ENCODE measurements at places on chromosomes 16 and 17.

DNA sequence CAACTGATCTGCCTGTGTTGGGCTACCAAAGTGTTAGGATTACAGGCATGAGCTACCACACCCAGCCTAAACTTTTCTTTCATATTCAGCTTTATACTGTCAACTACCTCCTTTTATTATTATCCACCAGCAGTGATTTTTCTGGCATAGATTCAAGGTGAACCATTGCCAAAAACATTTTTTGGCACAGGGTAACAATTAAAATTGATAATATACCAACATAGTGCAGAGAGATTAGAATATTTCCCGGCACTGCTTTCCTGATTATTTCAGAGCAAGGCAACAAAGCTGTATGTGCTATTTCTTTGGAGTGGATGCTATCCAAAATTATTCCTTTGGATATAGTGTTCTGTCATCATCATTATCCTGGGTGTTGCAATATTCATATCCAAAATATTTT is 781.6 kb upstream of the SOX9 start:
- DNase-seq: no peak

DNA sequence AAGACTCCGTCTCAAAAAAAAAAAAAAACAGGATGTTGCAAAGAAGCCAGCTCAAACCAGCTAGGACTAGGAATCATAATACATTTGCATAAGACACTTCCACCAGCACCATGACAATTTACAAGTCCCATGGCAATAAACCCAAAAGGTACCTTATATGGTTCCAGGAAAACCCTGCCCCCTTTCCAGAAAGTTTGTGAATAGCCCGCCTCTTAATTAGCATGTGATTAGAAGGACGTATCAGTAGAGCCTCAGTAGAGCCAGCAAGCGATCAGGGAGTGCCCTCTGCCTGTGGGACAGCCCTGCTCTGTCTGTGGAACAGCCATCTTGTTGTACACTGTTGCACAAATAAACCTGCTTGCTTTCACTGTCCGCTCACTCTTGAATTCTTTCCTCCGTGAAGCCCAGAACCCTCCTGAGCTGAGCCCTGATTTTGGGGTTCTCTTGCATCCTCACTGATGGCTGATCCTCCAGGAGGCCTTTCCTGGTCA is 14.0 kb downstream of the NUPR1 start:
- peak; percentile 51 for DNase-seq

- no peak for DNase-seq
Observed at GRCh38 chr16:23213831-23214230, 31.3 kb downstream of the SCNN1G start.

GRCh38 chr17:40491486-40491885 is 9.9 kb downstream of the TNS4 start:
- DNase-seq: no peak

- DNase-seq: peak; percentile 80
Observed at GRCh38 chr17:74862108-74862901, 2.6 kb upstream of the GRIN2C start.

DNA sequence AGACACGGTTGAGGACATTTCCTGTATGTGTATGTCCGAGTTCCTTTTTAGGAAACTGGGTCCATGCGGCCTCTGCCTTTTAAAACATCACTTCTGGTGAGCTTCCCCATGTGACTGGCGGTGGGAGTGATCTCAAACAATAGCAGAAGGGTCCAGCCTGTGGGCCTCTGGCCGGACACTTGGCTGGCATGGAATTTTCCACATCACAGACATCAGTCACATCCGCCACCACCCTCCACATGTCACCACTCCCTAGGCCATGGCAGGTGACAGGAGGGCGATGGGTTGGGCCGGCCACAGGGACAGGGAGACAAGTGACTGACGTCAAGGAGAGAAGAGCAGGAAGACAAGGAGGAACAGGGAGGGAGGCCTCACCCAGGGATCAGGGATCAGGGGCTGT is 83.7 kb downstream of the DNAH17 start:
- DNase-seq: peak; percentile 46

- no peak for DNase-seq
Observed at GRCh38 chr16:86700046-86700945, 121.9 kb downstream of the FOXL1 start.

DNA sequence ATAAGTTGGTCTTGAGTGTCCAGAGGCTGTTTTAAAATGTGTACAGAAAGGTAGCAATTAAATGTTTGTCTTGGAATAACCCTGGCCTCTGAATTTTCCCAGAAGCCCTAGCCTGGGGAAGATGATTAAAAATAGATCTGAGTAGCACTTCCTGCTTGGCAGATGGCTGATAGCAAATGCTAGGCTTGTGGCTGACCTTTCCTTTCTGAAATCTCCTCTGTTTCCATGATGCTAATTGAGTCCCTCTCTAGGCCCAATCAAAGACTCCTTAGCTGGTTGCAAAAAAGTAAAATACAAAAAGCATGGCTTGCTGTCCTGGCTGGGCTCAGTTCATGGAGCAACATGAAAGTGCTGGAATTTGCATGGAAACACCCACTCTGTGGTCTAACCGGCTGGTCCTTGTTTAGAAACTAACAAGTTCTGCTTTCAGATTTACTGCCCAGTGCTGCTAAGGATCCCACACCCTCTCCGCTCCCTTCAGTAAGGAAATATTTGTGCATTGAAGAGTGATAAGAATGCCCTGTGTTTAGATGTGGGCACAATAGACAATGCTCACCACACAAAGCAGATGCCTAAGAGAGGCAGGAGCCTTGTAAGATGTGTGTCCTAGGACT is 40.8 kb downstream of the YPEL2 start:
- peak; percentile 80 for DNase-seq

- no peak for DNase-seq
Observed at GRCh38 chr16:17026600-17027242, 444.0 kb downstream of the XYLT1 start.

DNA sequence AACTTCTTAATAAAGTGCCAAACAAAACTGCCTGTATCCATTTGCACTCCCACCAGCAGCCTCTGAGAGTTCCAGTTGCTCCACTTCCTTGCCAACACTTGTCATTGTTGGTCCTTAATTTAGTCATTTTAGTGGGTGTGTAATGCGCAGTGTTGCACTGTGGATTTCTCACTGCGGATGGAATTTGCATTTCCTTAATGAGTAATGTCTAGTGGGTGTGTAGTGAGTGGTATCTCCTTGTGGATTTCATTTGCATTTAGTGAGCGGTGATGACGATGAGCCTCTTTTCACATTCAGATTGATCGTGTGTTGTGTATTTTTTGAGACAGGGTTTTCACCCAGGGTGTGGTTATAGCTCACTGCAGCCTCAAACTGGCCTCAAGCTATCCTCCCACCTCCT is 4.1 kb upstream of the MSLN start:
- peak; percentile 64 for DNase-seq

DNA sequence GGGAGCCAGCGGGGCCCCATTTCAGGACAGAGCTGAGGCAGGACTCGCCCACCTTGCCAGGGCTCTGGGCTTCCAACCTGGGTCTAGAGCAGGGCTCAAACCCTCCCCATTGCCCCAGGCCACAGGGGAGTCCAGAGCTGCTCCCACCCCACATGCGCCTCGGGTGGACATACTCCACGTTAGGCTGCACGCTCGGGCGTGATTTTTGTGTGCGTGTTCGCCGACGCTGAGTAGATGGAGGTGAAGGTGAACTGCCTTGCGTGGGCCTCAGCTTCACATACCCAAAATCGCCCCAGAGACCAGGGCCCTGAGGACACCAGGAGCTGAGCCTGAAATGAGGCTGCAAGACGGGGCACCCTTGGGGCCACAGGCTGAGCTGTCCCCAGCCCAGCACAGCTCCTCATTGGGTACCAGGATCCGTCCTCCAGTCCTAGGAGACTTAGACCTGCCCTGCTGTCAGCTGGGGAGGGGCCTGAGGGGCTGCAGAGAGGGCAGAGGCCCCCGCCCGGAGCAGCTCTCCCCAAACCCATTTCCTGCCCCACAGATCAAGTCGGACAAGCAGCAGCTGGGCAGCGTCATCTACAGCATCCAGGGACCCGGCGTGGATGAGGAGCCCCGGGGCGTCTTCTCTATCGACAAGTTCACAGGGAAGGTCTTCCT is 8.2 kb downstream of the CDH15 start:
- DNase-seq: no peak

GRCh38 chr17:80031691-80032430 is 3.8 kb downstream of the TBC1D16 start:
- DNase-seq: no peak

DNA sequence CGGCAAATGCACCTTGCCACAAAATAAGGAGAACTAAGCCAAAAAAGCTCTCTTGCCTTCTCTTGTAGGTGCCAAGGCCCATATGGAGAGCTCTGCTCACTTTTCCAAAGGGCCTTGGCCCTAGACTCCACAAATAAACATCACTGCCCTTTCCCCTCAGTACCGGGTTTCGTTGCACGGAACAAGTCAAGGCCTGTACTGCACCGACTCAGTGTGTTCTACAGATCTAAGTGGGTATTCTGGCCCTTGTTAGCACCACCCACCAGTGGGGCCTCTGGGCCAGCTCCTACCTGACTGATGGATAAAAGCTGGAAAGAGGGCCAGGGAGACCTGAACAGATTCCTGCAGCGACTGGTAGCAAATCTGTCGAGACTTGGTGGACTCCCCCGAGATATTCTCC is 43.7 kb upstream of the GSG1L start:
- no peak for DNase-seq

DNA sequence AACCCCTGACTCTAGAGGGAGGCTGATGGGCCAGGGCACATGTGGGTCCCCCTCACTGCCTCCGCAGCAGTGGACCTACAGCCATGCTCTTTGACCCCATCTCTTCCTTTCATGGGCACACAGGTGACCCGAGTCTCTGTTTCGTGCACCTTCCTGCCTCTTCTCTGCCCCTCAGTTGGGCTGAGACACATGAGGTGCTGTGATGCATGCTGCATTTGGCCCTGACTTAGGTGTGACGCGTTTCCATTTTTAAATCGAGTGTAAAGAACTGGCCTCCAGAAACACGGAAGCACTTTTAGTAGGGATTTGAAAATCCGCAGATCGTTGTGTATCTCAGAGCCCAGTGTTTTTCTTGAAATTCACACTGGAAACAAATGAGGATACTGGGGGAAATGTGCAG is 24.6 kb downstream of the C16orf90 start:
- no peak for DNase-seq

- DNase-seq: no peak
Observed at GRCh38 chr17:81582341-81582740, 30.2 kb upstream of the FAAP100 start.

- DNase-seq: no peak
Observed at GRCh38 chr16:57354311-57354710, 4.3 kb upstream of the CCL22 start.

DNA sequence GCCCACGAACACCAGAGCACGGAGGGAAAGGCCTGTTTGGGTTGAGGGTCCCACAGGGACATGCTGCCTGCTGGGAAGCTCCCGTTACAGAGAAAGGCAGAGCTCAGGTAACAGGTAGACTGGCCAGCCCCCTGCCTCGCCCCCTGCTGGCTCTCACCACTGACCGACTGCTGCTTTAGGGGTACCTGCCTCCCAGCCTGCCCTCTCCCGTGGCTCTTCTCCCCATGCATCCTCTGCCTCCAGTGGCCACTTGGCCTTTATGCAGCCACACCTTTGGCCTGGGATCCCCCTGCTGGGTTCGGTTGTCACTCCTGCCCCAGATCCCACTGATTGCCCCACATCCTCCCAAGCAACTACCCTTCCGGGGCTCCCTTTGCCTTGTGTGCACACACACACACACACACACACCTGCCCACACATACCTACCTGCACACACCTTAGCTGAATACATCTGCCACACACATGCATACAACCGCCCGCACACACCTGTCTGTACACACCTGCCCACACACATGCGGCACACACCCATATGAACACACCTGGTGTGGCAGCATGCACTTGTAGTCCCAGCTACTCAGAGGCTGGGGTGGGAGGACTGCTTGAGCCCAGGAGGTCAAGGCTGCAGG is 7.1 kb downstream of the MCRIP1 start:
- DNase-seq: no peak

GRCh38 chr17:76178124-76178523 is 37.1 kb upstream of the FOXJ1 start:
- no peak for DNase-seq

GRCh38 chr16:87382023-87382785 is 1.4 kb downstream of the FBXO31 start:
- no peak for DNase-seq

- DNase-seq: peak; percentile 50
Observed at GRCh38 chr17:77429369-77429968, 288.7 kb downstream of the SEC14L1 start.

- DNase-seq: no peak
Observed at GRCh38 chr17:74750039-74750326, 1.6 kb downstream of the NHERF1 start.

DNA sequence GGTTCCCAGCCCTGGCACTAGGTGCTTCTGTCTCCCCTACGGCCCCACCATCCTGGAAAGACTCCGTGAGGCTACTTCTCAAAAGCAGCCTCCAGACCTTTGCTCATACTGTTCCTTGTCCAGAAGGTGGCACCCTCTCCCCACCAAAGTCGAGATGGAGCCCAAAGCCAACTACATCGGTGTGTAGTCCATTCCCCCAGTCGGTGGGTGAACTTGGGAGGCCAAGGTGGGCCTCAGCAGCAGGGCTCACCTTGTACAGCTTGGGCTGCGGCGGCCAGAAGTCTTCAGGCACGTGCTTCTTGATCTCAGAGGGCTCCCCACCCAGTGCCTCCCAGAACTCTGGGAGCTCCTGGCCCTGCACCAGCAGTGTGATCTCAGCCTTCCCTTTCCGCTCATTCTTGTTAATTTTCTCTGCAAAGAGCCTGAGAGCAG is 10.2 kb downstream of the FLII start:
- DNase-seq: peak; percentile 76

DNA sequence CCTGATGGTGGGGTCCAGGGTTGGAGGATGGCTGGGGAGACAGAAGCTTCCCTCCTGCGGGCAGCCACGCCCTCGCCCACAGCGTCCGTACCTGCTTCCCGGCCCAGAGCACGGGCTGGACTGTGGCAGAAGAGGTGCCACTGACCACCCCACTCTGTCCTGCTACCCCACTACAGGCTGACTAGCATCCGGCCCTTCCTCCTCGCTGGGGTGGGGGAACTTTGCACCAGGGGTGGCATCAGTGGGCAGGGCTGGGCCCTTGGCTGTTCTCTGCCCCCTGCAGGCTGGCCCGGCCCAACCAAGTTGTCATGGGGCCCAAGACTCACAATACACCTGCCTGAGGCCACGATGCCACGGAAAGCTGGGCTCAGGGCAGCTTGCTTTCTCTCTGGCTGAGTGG is 73.0 kb downstream of the KLHDC4 start:
- no peak for DNase-seq

DNA sequence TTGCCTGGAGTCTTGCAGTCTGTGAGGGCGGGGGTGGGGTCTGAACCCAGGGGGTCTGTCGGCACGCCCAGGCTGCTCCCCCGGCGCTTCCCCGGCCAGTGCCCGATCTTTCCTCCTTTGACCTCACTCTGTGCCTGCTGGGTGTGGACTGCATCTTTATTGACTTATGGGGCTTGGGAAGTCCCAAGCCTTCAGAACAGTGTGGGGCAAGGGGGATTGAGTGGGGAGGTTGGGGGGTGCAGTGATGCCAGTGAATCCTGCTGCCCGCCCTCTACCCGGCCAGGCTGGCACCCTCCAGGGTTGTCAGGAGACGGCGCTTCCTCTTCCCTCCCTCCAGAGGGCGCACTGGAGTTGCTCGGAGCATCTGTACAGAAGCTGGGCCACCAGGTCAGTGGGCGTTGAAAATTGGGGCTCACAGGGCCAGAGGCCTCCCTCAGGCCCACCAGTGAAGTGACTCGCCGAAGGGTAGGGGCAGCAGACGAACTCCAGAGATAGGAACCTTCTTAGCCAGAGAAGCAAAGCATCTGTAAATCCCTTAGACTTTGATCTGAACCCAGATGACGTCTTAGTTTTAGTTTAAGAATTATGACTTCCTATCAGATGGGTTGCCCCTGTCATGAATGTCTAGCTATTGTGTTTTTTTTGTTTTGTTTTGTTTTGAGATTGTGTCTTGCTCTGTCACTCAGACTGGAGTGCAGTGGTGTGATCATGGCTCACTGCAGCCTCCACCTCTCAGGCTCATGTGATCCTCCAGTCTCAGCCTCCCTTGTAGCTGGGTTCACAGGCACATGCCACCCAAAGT is 184.8 kb upstream of the CIBAR2 start:
- peak; percentile 74 for DNase-seq
